Nucleus accumbens (tissue), 56 donors: ENCODE measurements at places on chromosomes 4 and X.

DNA sequence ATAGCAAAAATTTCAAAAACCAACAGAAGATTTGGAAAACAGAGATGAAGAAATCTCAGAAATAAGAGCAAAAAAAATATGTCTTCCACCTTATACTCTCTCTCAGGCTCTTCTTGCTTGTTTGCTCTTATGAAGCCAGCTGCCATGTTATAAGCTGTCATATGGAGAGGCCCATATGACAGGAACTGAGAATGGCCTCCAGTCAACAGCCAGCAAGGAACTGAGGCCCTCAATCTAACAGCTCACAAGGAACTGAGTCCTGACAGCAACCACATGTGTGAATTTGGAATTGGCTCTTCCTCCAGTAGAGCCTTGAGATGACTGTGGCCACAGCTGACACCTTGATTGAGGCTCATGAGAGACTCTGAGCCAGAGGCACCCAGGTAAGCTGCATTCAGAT is 51.3 kb upstream of the MAOA start:
- DNase-seq, result no peak

DNA sequence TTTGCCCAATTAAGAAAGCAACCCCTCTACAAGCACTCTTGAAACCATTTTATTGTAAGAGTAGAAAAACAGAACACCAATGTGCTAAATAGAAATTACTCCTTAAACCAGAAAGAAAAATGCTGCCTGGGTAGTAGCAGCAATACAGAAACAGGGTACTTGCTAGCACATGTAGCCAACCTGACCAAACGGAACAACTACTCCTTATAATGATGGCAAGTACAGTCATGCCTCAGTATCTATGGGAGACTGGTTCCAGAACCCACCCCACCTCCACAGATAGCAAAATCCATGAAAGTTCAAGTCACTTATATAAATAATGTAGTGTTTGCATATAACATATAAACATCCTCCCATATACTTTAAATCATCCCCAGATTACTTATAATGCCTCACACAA is 168.8 kb downstream of the ATRX start:
- no peak for DNase-seq

DNA sequence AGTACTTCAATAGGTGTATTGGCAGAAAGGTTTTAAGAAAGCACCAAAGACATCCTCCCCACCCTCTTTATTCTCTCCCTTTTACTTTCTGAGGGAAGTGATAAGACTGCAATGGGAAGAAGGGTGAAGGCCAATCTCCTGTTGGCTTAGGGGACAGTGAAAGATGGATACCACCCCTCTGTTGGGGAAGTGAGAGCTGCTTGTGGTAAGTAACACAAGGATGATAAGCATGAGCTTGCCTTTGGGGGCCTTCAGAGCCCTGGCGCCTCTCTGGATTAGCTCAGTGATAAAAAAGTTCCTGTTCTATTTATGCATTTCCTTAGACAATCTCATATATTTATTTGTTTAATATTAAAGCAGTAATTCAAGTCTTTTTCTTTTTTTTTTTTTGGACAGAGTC is 5.2 kb upstream of the KLF8 start:
- DNase-seq, result no peak

DNA sequence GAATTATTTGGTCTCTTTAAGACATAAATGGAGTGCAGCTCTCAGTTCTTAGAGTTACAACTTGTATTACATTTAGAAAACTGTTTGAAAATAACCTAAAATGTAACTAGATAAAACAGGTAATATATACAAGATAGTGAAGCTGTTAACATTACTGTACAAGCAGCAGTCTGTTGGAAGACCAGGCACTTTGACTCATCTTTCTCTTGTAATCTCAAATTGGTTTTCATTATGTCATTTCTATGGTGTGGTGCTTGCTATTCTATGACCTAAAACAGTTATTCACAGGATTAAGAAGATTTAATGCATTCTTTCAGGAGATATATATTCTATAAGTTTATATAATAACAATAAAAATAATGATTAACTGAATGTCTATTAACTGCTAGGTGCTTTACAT is 282.5 kb upstream of the PITX2 start:
- DNase-seq, result no peak
